Fibroblast of skin of right quadriceps (primary cell): ENCODE measurements at places on chromosomes 5 and 9.

GRCh38 chr9:86042199-86042978 is 57.0 kb downstream of the GOLM1 start:
- no peak for DNase-seq

GRCh38 chr9:116039312-116039711 is 114.3 kb upstream of the PAPPA start:
- DNase-seq: no peak

GRCh38 chr9:38319496-38320173 is 72.9 kb upstream of the ALDH1B1 start:
- no peak for DNase-seq

DNA sequence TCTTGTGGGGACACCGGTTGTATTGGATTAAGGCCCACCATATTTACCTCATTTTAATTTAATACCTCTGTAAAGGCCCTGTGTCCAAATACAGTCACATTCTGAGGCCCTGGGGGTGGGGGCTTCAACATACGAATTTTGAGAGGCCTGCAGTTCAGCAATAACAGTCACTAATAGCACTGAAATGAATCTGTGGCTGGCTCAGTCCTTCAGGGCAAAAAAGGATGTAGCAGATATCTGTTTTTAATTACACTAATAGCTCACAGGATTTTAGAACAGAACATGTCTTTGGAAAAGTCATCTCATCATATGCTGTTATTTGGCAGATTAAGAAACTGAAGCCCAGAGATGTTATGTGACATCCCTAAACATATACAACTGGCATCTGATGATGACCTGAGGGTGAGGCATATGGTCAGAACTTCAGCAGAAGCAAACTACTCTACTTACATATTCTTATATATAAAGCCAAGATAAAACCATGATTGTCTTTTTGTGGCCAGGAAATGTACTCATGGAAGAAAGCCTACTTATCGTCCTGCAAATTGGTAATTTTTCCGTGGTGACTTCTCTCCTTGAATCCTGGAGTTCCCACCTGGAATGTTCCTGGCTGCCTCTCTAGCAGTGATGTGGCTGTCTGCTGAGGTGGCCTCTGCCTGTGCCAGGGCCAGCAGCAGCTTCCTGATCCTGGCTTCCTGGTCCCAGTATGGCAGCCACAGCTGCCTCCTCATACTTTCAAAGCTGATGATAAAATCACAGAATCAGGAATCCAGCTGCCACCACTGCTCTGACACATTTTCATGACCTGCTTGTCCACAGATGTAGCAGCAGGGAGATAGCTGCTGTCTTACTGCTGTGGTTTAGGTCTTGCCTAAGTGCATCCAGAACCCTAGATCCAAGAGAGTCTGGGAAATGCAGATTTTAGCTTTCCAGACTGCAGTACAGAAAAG is 72.1 kb upstream of the ANKRD55 start:
- DNase-seq: peak; percentile 52

DNA sequence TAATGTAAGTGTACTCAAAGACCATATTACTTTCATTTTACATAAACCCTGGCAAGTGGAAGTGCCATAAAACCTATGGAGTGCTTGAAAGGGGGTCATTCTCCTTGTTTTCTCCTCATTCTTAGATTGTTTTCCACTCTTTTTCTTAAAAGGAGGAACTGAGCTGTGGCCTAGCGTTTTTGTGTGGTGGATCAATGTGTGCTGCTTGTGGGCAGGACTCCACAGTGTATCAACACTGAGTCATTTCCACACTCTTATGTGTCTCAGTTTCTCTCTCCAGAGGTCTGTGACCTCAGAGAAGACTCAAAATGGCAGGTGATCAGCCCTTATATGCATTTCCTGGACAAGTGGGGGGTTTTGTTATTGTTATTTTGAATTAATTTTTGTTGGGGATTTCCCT is 516.1 kb upstream of the CDH10 start:
- no peak for DNase-seq
